ENCODE measurements at places on chromosomes 12 and 14.

- no peak for DNase-seq
Observed at GRCh38 chr12:32499048-32499447, 99.7 kb downstream of the FGD4 start.

DNA sequence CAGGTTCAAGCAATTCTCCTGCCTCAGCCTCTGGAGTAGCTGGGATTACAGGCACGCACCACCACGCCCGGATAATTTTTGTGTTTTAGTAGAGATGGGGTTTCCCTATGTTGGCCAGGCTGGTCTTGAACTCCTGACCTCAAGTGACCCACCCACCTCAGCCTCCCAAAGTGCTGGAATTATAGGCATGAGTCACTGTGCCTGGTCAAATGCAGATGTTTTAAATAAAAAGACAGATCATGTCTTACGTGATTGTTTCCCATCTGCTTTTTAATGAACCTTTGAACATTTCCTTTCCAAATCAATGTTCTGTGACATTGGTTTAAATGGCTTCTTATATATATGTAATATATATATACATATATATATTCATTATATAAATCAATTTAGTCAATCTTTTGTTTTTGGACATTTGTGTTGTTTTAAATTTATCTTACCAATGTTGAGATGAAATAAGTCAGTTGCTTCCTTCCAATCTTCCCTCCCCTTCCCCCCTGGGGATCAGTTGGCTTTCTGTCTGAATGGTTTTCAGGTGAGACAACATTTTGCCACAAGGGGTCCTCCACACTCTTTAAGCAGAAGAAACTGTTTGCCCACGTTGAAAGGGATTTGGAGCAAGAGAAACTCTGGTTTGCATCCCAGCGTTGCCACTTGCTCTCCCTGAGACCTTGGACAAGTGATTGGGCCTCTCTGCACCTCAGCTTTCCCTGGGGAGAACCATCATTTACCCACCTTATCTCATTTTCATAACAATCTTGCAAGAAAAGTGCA, 47.6 kb upstream of the RBM19 start:
- DNase-seq, result peak; percentile 42

- peak; percentile 78 for DNase-seq
Observed at GRCh38 chr14:60349663-60350365, 100.8 kb downstream of the PPM1A start.

DNA sequence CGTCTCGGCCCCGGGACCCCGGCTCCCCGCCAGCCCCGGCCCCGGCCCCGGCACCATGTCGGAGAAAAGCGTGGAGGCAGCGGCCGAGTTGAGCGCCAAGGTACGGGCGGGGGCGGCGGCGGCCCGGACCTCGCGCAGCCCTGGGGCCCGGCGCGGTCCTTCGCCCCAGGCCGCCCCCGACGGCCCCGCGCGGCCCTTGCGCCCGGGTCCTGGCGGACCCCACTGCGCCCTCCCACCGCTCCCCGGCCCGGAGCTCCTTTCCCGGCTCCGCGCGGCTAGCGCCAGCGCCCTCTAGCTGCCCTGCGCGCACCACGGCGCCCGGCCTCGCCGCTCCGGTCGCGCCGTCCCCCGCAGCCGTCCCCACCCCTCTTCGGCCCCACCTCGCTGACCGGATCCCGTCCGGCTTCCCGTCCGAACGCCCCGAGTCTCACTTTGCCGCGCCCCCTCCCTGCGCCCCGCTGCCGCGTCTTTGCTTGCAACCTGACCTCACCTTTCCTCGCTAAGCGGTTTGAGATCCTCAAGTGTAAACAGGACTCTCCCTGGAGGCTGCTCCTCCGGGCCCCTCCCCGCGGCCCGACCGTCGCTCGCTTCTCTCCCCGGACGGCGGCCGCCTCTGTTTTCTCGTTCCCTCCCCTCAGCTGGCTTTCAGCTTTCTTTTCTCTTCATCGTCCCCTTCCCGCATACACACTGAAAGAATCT, 637 bp downstream of the PTMS start:
- peak; percentile 83 for DNase-seq

DNA sequence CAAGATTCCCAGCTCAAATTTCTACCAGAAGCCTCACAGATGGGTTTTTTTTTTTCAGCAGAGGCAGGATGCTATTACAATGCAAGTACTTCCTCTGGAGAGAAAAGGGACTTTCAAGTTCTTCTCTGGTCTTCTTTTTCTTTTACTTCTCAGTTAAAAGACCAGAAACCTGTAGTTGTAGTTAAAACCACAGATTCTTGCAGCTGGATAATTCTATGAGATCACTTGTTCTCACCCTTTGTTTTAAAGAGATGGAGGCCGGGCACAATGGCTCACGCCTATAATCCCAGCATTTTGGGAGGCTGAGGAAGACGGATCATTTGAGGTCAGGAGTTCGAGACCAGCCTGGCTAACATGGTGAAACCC, 47.6 kb upstream of the OVCH1 start:
- DNase-seq, result no peak

DNA sequence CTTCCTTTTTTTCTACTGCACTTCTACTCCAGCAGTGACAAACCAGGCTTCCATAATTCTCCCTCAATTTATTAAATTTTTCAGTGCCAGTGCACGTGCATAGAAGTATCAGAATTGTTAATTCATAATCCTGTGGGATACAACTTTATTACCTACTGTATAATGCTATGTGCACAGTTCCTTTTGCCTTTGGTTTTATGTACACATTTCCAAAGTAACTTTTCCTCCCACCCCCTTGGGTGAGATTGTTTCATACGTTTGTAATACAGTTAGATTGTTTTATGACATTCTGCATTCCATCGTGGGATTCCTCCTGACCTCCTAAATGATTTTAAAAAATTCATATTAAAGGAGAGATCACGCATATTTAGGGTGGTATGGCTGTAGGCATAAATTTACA, 128.1 kb downstream of the TTC6 start:
- DNase-seq, result no peak

DNA sequence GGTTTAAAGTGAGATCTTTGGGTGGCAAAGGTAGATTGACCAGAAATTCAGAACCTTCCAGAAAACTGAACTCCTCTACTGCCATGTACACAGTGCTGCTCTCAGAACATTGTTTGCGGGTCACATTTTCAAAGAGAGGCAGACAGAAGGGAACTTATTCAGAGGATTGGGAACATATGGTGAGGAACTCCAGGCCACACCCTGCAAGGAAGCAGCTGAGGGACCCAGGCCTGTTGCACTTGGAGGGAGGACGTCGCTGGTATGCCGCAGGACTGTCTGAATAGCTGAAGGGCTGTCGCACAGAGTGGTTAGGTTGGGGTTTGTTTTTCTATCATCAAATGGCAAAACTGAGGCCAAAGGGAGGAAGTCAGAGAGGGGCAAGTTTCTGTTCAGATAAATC, 441.1 kb downstream of the DPF3 start:
- no peak for DNase-seq

DNA sequence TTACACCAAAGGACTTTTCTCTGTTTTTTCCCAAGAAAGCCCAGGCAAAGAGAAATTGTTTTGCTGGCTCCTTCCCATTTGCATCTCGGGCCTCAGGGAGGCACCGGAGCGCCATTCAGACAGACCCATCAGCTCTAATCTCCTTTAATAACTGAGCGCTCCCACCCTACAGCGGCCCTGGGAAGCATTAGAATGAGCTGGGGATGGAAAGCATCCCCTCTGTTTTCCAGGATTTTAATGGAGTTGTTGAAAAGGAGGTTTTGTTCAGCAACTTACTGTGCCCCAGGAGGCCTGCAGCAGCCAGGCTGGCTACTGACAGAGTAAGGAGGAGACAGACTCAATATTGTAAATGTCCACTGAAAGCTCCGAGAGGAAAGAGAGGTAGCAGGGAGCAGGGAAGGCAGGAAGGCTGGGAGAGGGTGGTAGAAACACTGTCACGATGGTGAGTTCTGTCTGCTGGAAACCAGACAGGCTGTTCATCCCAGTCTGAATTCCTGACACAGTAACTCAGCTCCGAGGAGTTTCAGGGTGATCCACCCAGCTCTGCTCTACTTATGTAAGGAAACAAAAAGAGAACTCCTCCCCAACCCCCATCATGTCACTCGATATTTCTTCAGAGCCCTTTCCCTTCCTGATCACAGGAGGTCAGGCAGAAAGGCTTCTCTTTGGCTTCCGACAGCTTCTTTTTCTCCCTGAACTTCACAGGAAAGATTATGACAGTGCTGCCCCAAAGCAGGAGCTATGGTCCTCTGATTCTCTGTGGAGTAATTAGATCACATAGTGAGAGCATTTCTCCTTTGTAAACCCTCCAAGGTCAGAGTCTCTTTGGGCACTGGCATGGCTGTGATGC, 62.5 kb upstream of the TMEM132D start:
- no peak for DNase-seq

- no peak for DNase-seq
Observed at GRCh38 chr12:106132175-106133135, 6.3 kb downstream of the NUAK1 start.

- DNase-seq, result no peak
Observed at GRCh38 chr12:91104812-91105466, 6.4 kb downstream of the LUM start.

DNA sequence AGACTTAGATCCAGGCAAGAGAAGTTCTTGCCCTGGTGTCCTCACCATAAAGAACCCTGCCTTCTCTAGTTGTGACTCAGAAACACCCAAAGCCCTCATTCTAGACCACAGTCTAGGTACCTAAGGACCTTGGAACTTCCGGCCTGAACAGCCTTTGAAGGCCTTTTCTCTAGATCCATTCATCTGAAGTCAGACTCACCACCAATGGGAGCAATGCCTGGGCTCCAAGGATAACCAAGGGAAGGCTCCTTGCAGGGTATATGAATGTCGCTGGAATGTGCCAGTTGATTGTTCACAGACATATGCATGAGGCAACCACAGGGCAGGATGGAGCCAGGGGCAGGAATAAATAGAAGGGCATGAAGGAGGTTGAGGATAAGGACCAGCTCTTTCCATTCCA, 86.3 kb downstream of the PLCZ1 start:
- no peak for DNase-seq
